ENCODE measurements at places on chromosomes 6 and 20.

GRCh38 chr6:136676075-136676474 is 116.2 kb downstream of the MAP3K5 start:
- H3K36me3 ChIP-seq = peaks cover 4% of the 10 kb centered on the region
- no peaks in the 10 kb centered on the region for H3K4me1 ChIP-seq
- no peak overlapping the region for H3K4me3 ChIP-seq

GRCh38 chr6:44833248-44833647 is 445.7 kb downstream of the CDC5L start:
- no peak overlapping the region for H3K27ac ChIP-seq
- H3K4me3 ChIP-seq = no peak overlapping the region
- DNase-seq = no peak
- H3K36me3 ChIP-seq = peaks cover 6% of the 10 kb centered on the region
- H3K4me1 ChIP-seq = peaks cover 26% of the 10 kb centered on the region

DNA sequence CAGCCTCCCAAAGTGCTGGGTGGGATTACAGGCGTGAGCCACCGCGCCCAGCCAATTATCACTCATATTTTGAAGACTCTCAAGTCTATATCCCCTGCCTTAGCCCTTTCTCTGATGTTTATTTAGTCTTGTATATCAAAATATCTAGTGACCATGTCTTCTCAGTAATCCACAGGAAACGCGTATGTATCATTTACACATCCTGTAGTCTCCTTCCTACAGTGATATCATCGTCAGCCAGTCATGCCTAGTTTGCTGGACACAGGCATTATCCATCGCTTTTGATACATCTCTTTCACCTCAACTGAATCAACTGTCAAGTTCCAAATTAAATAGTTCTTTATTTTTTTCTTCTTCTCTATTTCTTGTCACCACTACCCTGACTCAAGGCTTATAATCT is 223.7 kb downstream of the NKAIN2 start:
- H3K27me3 ChIP-seq = no peaks in the 10 kb centered on the region
- no peaks in the 10 kb centered on the region for H3K4me1 ChIP-seq
- no peak overlapping the region for H3K27ac ChIP-seq
- no peak for DNase-seq
- H3K36me3 ChIP-seq = no peaks in the 10 kb centered on the region

DNA sequence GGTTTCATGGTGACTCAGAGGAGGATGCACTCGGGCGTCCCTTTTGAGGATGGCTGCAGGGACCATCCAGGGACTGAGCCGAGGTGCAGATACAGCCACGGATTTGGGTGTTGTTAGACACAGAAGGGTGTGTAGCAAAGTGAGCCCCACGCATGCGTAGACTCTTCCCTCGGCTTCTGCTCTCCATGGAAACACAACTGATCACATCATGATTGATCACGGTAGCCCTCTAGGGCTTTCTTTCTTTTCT is 606 bp upstream of the ULBP1 start:
- H3K27ac ChIP-seq = peak overlapping the region; percentile 77
- H3K4me1 ChIP-seq = peaks cover 19% of the 10 kb centered on the region

DNA sequence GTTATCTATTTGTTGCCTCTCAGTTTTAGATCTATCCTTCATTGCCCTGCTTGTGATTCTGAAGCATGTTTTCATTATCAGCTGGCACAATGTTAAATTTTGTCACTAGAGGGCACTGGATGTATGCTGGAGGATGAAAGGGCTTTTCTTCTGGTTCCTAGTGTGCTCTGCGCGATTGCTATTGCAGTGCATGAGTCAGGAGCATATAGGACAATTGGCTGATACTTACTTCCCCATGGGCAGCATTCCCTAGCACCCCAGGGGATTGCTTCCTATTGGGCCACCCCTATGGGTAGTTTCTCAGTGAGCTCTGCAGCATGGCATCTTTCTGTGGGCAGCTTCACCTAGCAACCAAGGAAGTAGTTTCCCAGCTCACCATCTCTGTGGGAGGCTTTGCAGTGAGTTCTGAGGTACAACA is 280.3 kb upstream of the SYNCRIP start:
- no peak overlapping the region for H3K27ac ChIP-seq
- H3K4me3 ChIP-seq = no peak overlapping the region
- H3K36me3 ChIP-seq = no peaks in the 10 kb centered on the region
- no peaks in the 10 kb centered on the region for H3K27me3 ChIP-seq

DNA sequence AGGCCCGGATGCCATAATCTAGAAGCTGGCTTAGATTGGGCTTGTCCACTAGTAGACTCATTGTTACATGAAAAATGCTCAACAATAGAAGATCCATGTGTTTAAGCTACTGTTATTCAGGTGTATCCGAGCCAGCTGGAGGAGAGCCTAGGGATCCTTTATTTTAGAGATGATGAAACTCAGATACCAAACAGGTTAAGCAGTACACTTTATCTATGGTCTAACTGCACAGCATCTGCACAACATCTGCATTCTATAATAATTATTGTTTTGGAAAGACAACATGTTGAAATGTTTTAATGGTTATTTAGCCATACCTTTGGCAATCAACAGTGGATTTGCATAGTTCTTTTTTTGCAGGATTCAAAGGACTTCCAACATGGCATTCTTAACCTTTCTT is 134.1 kb downstream of the RFPL4B start:
- peaks cover 4% of the 10 kb centered on the region for H3K27me3 ChIP-seq
- no peaks in the 10 kb centered on the region for H3K36me3 ChIP-seq
- H3K4me1 ChIP-seq = no peaks in the 10 kb centered on the region
- DNase-seq = no peak
- H3K4me3 ChIP-seq = no peak overlapping the region

DNA sequence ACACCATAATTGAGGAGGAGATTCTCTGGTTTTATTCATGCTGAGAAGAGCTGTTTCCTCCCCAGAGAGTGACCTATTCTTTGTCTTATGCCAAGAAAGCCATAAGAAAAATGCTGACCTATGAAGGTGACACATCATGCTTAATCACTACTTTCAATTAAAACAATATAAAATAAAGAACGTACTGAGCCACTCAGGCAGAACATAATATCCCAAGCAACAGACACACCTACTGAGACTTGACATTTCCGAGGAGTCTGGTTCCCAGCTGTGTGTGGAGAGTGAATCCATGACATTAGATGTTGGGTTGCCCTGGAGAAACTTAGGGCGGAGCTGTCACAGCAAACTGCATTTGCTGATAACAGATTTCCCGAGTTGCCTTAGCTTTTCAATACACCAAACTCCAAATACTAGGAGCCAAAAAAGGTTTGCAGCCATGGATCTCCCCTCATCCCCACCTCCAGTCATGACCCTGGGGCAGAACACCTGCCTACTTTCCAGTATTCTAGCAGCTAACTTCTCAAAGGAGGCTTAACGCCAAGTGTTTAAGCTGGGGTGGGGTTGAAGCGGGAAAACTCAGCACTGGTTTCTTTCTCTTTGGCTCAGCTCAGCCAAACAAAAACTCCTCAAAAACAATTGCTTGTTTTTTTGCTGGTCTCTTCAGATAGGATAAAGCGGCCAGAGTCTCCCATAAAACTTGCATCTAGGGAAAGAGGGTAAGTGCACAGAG is 92.2 kb downstream of the BACH2 start:
- H3K36me3 ChIP-seq = peaks cover 46% of the 10 kb centered on the region
- H3K27me3 ChIP-seq = no peaks in the 10 kb centered on the region
- H3K4me1 ChIP-seq = peaks cover 79% of the 10 kb centered on the region
- no peak overlapping the region for H3K4me3 ChIP-seq
- DNase-seq = no peak

DNA sequence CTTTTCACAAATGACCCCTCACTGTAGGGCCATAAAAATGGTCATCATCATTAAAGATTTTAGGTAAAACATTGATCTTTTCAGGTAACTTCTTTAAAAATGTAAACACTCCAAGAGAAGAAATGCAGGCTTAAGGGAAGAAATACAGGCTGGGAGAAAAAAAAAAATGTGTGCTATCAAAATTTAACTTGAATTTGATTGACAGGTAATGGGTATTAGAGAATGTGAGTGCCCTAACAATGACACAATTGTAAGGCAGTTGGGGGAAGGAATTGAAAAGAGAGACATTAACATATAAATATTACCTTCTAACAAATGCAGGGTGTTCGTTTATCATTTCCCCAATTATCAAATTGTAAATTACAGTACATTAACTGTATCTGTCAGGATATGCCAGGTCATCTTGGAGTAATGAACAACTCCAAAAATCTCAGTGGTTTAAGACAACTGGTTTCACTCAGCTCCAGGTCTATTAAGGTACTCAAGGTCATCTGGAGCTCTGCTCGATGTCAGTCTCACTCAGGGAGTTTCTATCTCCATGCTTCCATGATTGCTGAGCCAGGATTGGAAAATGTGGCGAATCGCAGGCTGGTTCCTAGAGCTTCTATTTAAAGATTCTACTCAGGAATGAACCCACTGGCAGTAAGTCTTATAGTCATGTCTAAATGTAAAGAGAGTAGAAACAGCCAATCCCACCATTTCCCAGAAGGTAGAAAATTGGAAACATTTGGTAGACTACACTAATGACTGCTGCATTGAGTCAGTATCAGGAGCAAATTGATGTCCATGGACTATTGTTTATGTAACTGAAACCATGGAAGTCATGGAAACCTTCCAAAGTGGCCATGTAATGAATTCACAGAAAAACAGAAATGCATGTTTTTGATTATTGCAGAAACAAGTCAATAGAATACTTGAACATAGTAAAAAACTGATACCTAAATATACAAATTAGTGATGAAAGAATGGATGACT is 55.6 kb downstream of the FRK start:
- H3K4me1 ChIP-seq = peaks cover 8% of the 10 kb centered on the region
- DNase-seq = no peak
- peaks cover 7% of the 10 kb centered on the region for H3K27me3 ChIP-seq
- no peak overlapping the region for H3K27ac ChIP-seq
- no peaks in the 10 kb centered on the region for H3K36me3 ChIP-seq
- H3K4me3 ChIP-seq = no peak overlapping the region

DNA sequence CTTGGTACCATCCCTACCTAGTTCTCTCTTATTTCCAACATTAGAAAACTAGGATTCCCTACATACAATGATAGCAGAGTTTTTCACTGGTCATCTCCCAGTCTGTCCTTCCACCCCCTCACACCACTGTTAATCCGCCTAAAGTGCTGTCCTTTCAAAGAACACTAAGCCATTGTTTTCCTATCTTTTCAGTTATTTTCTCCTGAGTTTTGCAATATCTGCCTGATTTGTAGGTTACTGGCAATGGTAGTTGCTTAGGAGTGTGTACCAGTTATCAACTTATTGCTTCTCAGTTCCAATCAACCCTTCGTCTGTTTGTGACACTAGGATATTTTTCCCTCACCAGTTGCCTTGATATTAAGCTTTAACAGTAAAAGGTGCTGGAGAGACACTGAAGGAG is 135.0 kb downstream of the EPM2A start:
- no peaks in the 10 kb centered on the region for H3K36me3 ChIP-seq
- H3K27me3 ChIP-seq = peaks cover 2% of the 10 kb centered on the region
- no peak overlapping the region for H3K4me3 ChIP-seq
- no peak for DNase-seq

- no peak overlapping the region for H3K27ac ChIP-seq
- H3K36me3 ChIP-seq = peaks cover 37% of the 10 kb centered on the region
- DNase-seq = no peak
- no peaks in the 10 kb centered on the region for H3K27me3 ChIP-seq
These were observed 508.3 kb upstream of the SOX4 start for GRCh38 chr6:21085211-21085610.

- H3K36me3 ChIP-seq = no peaks in the 10 kb centered on the region
- DNase-seq = no peak
- no peaks in the 10 kb centered on the region for H3K4me1 ChIP-seq
- no peak overlapping the region for H3K27ac ChIP-seq
These were observed 237.7 kb downstream of the DLL1 start for GRCh38 chr6:170052991-170053821.

DNA sequence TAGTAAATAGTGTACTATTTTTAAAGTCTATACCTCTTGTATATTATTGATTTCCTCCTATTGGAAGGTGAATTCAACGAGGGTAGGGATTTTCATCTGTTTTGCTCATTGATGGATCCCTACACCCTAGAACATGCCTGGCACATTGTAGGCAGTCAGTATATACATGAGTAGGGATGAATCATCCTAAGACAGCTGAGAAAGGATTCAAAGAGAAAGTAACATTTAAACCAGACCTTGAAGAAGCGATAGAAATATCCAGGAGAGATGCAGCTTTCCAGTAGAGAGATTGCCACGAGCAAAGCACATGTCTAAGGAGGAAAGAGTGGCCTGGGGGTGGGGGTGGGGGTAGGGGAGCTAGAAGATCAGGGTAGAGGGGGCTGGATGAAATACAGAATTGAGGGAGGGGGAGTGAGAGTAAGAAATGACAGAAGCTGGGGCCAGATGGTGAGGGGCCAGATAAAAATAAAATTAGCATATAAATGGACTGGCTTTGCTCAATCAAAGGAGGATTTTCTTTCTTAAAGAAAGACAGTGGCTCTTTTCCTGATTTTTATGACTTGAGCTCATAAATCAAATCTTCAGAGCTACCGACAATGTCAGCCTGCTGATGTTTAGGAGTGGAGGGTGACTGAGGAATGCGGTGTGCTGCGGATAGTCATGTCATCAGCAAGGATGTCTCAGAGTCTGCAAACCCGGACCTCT is 168.2 kb downstream of the SAMD5 start:
- H3K36me3 ChIP-seq = no peaks in the 10 kb centered on the region
- no peak for DNase-seq
- no peaks in the 10 kb centered on the region for H3K4me1 ChIP-seq
- peaks cover 3% of the 10 kb centered on the region for H3K27me3 ChIP-seq

DNA sequence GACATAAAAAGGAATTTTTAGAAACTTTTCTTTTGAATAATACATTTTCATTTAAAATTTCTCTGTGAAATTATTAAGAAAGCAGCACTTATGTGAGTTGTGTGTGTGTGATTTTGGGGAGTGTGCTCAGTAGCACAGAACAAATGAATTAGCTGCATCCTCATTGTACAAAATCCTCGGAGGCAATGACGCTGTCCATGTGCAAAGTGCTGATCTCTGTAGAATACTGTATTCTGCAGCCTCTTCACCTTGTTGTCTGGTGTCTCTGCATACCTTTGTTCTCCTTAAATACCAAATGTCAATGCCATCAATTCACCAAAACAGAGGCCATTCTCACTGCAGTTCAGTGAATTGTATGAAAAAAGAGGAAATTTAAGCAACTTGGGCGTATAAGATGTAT is 838.4 kb downstream of the QKI start:
- H3K27ac ChIP-seq = no peak overlapping the region
- no peak overlapping the region for H3K4me3 ChIP-seq
- no peak for DNase-seq
- H3K36me3 ChIP-seq = no peaks in the 10 kb centered on the region
- no peaks in the 10 kb centered on the region for H3K4me1 ChIP-seq

DNA sequence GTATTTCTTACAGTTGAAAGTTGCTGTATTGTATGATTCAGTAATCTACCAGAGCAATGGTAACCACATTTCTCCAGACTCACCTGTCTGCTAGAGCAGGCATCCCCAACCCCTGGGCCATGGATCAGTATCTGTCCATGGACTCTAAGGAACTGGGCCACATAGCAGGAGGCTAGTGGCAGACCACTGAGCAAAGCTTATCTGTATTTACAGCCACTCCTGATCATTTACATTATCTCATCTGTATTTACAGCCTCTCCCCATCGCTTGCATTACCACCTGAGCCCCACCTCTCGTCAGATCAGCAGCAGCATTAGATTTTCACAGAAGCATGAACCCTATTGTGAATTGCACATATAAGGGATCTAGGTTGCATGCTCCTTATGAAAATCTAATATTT is 60.3 kb upstream of the MANEA start:
- H3K36me3 ChIP-seq = no peaks in the 10 kb centered on the region
- no peak overlapping the region for H3K4me3 ChIP-seq
- DNase-seq = no peak

- H3K27ac ChIP-seq = no peak overlapping the region
- peaks cover 6% of the 10 kb centered on the region for H3K27me3 ChIP-seq
- H3K4me1 ChIP-seq = no peaks in the 10 kb centered on the region
- no peak for DNase-seq
- no peaks in the 10 kb centered on the region for H3K36me3 ChIP-seq
- no peak overlapping the region for H3K4me3 ChIP-seq
These were observed 44.3 kb downstream of the MARCKS start for GRCh38 chr6:113901482-113901881.

Measured in activated naive CD4-positive, alpha-beta T cell treated with anti-CD3 and anti-CD28 coated beads for 36 hours (primary cell).